ENCODE measurements at places on chromosomes 3 and 15. TPM values are rescaled to one million over a fixed set of nuclear protein-coding genes. Genes with fewer than 3 reads are reported as not detected.

DNA sequence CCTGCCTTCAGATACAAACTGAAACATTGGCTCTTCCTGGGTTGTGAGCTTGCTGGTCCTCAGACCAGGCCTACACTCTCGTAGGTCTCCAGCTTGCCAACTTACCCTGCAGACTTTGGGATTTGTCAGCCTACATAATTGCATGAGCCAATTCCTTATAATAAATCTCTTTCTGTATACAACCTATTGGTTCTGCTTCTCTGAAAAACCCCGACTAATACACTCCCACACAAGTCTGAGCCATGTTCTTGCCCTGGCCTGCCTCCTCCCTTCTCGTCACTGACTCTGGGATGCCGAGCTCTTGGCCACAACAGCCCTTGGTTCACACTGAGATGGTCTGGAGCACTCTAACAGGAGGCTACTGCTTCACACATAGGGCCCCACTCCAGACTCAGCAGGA lies 9.5 kb downstream of the CYP19A1 start:
- no peak overlapping the region for H3K4me3 ChIP-seq
- H3K27ac ChIP-seq, result no peak overlapping the region
- H3K4me1 ChIP-seq, result no peaks in the 10 kb centered on the region
- no peaks in the 10 kb centered on the region for H3K27me3 ChIP-seq

Gene SERINC4
- not detected for total RNA-seq

- H3K27ac ChIP-seq, result no peak overlapping the region
- no peaks in the 10 kb centered on the region for H3K36me3 ChIP-seq
- DNase-seq, result no peak
- no peaks in the 10 kb centered on the region for H3K27me3 ChIP-seq
These were observed 506 bp downstream of the RAD51 start for GRCh38 chr15:40695469-40695890.

Gene BNC1
- 0.94 TPM for total RNA-seq

DNA sequence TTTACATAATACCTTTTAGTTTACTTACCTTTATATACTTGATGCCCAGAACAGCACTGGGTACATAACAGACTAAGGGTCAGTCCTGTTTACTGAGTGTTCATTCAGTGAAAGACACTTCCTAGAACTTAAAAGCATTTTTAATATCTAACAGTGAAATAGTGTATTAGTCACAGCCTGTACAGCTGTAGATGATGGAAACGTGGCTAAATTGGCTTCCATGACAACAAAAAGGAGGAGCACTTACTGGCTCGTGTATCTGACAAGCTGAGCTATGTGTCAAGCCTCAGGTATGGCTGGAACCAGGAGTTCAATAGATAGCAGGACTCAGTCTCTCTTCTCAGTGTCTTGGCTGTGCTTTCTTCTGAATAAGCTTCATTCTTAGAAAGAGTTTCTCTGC lies 40.2 kb downstream of the CMTM8 start:
- H3K27me3 ChIP-seq, result no peaks in the 10 kb centered on the region
- peaks cover 33% of the 10 kb centered on the region for H3K4me1 ChIP-seq
- H3K27ac ChIP-seq, result no peak overlapping the region
- H3K36me3 ChIP-seq, result no peaks in the 10 kb centered on the region
- no peak for DNase-seq

GRCh38 chr3:40847551-40847992 lies 322.8 kb downstream of the ZNF621 start:
- no peak for DNase-seq
- H3K4me3 ChIP-seq, result no peak overlapping the region
- H3K27ac ChIP-seq, result no peak overlapping the region
- no peaks in the 10 kb centered on the region for H3K27me3 ChIP-seq
- H3K4me1 ChIP-seq, result no peaks in the 10 kb centered on the region

GRCh38 chr3:156615592-156616173 lies 58.7 kb upstream of the TIPARP start:
- no peaks in the 10 kb centered on the region for H3K36me3 ChIP-seq
- no peaks in the 10 kb centered on the region for H3K27me3 ChIP-seq
- H3K27ac ChIP-seq, result peak overlapping the region; percentile 54
- peak; percentile 81 for DNase-seq
- no peak overlapping the region for H3K4me3 ChIP-seq

- H3K27ac ChIP-seq, result no peak overlapping the region
- H3K27me3 ChIP-seq, result no peaks in the 10 kb centered on the region
- no peak overlapping the region for H3K4me3 ChIP-seq
These were observed 185.8 kb upstream of the ROBO1 start for GRCh38 chr3:79953591-79954101.

GRCh38 chr3:183762304-183762703 lies 63.1 kb downstream of the MAP6D1 start:
- H3K4me1 ChIP-seq, result peaks cover 30% of the 10 kb centered on the region
- peaks cover 15% of the 10 kb centered on the region for H3K36me3 ChIP-seq
- no peak overlapping the region for H3K4me3 ChIP-seq
- DNase-seq, result no peak

Gene RBP2
- not detected for total RNA-seq

DNA sequence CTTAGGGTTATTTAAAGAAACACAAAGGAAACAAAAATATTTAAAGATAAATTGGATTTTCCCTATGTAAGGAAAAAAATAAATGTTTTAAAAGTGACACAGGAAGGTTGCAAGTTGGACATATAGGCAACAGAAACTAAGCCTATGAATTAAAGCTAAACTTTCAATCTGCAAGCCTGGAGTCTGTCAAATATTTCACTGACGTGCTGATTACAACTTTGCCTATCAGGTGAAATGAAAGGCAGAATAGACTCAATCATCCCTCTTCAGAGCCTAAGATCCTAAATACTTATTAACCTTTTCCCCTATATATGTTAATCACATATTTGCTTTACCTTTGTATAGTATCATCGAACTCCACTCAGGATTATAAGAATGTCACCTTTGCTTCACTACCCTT lies 1068.0 kb upstream of the ALCAM start:
- H3K27ac ChIP-seq, result no peak overlapping the region
- no peaks in the 10 kb centered on the region for H3K4me1 ChIP-seq
- H3K4me3 ChIP-seq, result no peak overlapping the region
- DNase-seq, result no peak

DNA sequence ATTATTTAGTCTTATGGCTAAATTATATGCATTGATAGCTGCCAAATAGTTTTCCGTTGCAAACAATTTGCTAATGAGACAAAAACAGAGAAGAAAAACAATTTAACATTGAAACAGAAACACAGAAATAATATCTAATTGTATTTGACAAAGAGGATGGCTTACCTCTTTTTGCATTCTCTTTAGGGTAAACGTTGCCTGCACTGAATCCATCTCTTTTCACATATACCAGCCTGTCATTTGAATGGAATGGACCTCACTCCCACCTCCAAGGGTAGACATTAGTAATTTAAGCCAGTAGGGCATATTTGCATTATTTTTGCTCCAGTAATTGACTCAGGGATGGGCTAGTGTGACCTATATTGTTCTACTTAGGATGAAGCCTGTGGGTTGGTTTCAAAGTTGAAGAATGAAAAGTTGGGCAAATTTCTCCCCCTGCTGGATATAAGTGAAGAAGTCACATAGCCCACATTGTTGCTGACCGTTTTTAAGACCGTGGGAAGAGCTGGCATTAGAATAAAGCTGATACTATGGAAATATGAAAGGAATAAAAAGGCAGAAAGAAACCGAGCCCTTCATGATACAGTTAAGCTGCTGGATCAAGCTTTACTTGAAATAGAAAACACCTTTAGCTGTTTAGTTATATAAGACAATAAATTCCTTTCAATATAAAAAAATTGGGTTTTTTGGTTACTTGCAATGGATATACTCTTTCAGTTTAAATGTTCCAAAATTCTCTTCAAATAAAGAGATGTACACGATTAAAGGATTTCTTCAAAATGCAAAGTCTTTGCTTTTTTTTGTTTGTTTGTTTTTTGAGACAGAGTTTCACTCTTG lies 26.9 kb downstream of the PIERCE2 start:
- no peak overlapping the region for H3K4me3 ChIP-seq
- H3K27ac ChIP-seq, result no peak overlapping the region
- no peak for DNase-seq
- H3K27me3 ChIP-seq, result no peaks in the 10 kb centered on the region

Gene SLC30A4
- total RNA-seq, result 14.3 TPM

Data from thyroid gland (tissue), 4 donors.